ENCODE measurements at places on chromosomes 3 and 15. TPM values are rescaled to one million over a fixed set of nuclear protein-coding genes. Genes with fewer than 3 reads are reported as not detected.
A peak's percentile ranks its signal among the peaks of the same experiment; 100 is the strongest.

DNA sequence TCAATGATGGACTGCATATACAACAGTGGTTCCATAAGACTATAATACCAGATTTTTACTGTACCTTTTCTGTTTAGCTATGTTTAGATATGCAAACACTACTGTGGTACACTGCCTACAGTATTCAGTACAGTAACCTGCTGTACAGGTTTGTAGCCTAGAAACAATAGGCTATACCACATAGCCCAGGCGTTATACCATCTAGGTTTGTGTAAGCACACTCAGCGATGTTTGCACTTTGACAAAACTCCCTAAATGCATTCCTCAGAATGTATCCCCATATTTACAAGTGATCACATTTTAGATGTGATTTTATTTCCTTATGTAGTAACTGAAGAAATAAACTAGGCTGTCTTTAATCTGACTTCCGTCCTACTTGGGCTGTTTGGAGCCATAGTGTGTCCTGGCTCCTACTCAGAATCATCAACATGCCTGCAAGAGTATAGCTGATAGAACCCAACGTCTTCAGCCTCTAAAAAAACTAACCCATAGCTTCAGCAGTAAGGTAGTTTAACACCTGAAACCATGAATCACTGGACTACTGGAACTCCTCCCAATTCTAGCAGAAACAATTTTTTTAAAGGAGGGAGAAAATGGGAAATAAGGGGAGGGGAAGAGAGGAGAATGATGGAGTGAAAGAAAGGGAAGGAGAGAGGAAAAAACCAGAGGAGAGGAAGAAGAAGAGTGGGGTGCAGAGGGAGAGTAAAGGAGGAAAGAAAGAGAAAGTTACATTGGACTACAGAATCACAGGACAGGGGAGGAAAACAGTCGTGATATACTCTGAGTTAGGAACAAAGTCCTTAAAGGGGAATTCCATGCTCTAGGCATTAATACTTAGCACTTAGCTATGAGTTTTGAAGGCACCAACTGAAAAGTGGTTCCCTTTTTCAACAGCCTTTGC, 67.7 kb upstream of the PLXND1 start:
- no peak for DNase-seq

DNA sequence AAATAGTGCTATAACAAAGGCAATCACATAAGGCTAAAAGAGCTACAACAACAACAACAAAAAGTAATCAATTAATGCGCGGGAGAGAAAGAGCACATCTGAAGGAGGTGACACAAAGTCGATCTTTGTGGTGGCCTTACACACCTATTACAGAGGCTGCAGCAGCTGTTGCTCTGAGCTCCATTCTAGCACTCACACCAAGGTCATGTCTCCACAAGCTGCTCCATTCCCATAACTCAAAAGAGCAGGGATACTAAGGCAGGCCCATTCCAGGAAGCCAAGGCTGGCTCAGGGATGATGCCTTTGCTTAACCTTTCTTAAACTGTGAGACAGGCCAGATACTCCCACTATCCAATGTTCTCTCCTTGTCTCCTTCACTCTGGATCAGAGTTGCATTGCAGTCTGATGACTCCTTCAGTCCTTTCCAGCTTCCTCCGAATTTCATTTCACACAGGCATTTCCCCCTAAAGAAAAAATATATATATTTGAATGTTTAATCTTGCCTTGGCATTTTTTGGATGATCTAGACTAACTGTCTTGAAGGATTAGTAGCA, 52.7 kb downstream of the SNTN start:
- DNase-seq = no peak

GRCh38 chr15:74842581-74843444, at the start of gene ULK3:
TSS of gene ULK3 (minus strand) at chr15:74843156. CDS start at chr15:74843105, 51 bp downstream.
- peak; percentile 97 for DNase-seq

MYO1E gene
- total RNA-seq = 28.5 TPM

DNA sequence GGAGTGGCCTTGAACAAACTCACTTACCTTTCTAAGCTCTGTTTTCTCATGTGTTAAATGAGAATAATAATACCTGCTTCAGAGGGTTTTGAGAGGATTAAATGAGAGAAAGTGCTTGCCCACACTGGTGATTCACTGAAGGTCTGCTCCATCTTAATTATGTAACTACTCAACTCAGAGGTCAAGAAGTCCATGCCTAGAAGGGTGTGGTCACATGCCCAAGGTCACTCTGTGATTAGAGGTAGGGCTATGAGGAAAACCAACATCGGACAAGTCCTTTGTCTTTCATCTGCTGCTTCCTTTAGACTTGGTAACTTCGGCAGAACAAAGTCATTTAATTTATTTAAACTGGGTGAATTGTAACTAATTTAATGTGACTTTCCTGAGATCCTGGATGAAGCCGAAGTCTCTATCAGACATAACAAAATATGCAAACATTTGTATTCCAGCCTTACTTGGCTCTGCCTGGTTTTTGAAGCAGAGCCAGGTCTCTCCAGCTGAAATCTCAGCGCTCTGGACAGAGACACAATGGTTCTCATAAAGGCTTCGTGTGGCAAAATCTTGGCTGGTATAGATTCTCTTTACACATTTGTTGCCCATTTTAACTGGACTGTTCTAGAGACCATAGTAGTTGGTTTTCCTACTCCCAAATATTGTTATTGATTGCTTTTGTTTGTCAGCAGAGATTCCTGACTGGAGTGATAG, 3.0 kb downstream of the CHRNA7 start:
- no peak for DNase-seq

GRCh38 chr3:125129512-125129997, 73.8 kb upstream of the HEG1 start:
- DNase-seq = no peak

GRCh38 chr3:141375381-141376301, 7.3 kb downstream of the ZBTB38 start:
- no peak for DNase-seq

- DNase-seq = peak; percentile 81
Measured at GRCh38 chr3:157130467-157131251, 29.3 kb downstream of the CCNL1 start.

DNA sequence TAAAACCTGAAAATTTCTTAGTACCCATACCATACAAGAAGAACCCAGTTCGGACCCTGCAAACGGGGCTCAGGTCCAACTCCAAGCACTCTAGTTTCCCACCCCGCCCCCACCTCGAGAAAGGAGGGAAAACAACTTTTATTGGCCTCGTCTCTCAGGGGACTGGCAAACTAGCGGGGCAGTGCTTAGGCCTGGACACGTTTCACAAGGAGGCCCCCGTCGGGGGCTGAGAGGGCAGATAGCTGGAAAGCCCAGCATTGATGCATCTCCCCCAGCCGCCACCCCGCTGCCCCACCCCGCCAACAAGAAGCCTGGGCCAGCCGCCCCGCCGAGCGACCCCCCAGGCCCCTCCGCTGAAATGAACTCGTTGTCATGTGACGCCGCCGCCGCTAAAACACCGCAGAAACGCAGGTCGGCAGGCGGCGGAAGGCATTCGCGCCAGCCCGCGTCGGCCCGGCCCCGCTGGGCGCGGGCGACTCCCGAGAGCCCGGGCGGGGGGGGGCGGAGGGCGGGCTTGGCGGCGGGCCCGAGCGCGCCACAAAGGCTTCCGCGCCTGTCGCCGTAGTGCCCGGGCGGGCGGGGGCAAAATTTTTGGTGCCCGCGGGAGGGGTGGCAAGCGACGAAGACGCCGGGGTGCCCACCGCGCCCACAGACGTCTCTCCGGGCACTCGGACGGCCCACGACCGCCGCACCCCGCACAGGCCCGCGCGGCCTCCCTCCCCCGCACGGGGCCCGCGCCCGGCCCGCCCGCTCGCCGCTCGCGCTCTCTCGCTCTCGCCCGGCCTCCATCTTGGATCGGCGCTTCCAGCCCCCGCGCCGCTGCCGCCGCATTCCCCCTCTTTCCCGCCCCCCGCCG, 634 bp downstream of the STAG1 start:
- DNase-seq = peak; percentile 74

DNA sequence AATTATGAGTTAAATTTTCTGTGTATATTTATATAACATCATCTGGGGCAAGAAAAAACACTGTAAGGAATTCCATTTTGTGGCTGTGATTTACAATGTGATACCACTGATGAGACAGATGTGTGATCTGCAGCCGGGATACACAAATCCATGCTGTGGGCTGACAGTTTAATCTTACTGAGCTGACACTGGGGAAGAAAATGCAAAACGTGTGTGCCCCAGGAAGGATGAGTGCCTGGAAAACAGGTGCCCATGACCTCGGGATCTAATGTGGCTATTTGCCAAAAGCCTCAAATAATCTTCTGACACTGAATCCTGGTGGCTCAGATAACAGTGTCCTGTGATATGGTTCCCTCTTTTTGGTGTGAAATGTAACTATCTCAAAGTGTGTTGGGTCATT, 10.5 kb downstream of the MYRIP start:
- DNase-seq = no peak

- DNase-seq = no peak
Measured at GRCh38 chr15:64443747-64444621, 16.4 kb upstream of the ZNF609 start.

CPA3 gene
- 2.0 TPM for total RNA-seq

IL5RA gene
- total RNA-seq = 3.9 TPM

DNA sequence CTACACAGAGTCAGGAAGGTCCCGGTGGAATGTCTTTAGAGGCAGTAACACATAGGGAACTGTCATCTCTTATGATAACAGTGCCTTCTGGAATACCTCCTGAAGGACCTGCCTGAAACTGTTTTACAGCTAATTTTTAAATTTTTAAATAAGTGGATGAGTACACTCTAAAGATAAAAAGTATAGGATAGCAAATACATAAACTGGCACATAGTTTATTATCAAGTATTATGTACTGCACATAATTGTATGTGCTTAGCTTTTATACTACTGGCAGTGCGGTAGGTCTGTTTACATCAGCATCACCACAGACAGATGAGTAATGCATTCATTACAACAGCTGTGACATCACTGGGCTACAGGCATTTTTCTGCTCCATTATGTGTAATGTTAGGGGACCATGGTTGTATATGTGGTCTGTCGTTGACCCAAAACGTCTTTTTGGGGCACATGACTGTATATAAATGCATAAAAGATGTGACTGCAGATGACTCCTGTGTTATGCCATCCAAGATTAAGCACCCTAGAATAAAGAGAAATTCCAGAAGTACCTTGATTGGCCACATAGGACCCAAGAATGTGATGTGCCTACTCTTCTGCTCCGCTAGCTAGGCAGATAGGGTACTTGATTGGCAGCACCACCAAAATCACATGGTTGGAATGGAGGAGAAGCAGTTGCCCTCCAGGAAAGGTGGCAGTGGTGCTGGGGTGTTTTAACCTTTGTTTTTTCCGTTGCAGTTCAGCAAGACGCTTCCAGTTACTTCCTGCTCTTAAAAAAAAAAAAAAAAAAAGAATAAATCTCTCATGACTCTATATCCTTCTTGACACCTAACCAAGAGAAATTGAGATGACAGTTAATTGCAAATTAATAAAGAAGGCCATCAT, 3.3 kb downstream of the VPS8 start:
- DNase-seq = no peak

DNA sequence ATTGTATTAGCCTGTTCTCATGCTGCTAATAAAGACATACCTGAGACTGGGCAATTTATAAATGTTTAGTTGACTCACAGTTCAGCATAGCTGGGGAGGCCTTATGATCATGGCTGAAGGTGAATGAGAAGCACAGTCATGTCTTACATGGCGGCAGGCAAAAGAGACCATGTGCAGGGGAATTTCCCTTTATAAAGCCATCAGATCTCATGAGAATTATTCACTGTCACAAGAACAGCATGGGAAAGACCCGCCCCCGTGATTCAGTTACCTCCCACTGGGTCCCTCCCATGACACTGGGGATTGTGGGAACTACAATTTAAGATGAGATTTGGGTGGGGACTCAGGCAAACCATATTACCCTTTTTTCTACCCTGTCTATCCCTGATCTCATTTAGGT, 51.5 kb upstream of the MYZAP start:
- no peak for DNase-seq

Data from right cardiac atrium (tissue), 5 donors.